ENCODE measurements at places on chromosomes 2 and 18.

GRCh38 chr18:33870059-33870458 lies 292.0 kb downstream of the ASXL3 start:
- no peak for DNase-seq

- no peak for DNase-seq
Measured at GRCh38 chr2:6139142-6139541, 447.0 kb downstream of the SOX11 start.

DNA sequence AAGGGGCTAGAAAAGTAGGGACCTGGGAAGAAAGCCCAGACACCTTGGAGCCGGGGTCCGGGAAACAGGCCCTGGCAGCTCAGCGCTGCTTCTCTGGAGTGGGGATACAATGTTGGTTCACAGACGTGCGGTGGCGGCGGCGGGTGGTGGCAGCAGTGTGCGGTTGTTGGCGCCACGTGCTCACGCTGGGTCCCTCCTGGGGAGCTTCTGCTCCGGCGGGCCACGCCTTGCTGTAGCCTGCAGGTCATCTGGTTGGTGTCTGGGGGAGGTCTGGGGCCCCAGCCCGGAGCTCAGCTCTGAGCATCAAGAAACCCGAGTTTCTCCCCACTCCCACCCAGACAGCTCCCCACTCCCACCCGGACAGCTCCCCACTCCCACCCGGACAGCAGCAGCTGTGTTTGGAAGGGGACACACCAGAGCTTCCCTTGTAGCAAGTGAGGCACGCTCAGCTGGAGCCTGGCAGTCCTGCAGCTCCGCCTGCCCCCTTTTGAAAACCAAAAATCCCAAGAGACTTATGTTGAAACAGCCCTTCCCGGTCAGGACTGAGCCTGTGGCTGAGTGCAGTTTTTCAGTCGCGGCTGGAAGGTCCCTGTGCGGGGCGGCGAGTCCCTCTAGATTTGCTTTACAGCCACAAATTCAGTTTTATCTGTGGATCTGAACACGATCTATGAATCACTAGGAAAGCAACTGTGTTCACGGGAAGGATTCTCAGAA lies 46.9 kb downstream of the NFATC1 start:
- DNase-seq = no peak

GRCh38 chr2:23688486-23689130 lies 238.3 kb downstream of the ATAD2B start:
- DNase-seq = no peak

GRCh38 chr2:11866358-11867335 lies 120.2 kb downstream of the LPIN1 start:
- no peak for DNase-seq

DNA sequence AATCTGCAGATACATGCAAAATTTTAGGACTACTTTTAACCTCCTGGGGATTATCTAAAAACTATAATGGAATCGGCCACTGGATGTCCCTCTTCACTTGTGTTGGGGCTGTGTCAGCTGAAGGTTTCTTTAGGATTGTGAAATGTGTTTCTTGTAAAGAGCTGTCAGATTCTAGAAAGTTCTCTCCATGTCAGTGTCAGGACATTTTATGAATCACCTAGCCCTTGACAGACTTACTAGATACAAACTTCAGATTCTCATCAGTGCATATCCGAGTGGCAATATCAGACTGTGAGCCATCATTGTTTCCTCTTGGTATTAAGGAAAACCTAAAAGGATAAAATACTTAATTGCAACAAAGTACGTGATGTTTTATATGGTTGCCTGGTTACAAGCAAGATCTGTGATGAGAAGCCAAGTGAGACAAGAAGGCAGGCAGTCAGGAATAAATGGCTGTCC lies 107.3 kb downstream of the CPS1 start:
- DNase-seq = no peak

DNA sequence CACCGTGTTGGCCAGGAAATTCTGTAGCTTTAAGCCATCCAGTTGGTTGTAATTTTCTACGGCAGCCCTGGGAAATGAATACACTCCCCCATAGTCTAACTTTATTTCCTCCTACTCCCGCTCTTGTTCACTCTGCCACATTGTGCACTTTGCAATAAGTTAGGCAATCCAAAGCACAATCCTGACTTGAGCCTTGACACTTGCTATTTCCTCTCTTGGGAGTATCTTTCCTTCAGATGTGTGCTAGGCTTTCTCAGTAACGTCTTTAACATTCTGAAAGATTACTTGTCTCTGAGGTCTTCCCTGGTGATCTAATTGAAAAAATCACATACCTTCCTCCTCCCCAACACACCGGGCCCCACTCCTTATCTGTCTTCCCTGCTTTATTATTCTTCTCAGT lies 65.9 kb upstream of the RAB27B start:
- DNase-seq = no peak

DNA sequence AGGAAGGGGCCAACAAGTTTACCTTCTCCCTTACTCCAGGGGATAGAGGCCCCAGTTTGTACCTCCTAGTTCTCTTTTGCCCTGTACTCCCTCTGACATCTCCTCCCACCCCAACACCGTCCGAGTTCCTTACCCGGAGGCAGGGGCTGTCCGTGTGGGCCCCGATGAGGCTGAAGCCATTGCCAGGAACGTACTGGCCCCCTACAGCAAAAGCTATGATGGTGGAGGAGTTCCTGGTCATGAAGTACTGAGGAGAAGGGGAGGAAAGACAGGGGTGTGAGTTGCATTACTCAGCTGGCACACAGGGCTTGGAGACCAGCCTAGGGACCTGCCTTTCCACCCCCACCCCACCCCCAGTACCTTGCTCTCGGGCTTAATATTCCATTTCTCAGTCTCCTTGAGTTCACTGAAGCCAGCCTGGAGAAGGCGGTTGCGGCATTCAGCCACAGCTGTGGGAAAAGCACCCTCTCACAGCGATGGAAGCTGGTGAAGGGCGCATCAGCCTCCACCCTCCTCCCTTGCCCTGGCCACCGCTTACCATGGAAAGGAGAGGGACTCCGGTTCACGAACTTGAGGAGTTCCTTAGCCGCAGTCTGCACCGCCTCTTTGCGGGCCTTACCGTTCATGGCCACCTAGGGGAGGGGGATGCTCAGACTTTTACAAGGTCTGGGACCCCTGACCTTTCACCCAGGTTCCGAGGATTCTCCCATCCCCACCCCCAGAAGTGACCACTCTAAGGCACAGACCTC lies 1.0 kb downstream of the DNPEP start:
- no peak for DNase-seq

DNA sequence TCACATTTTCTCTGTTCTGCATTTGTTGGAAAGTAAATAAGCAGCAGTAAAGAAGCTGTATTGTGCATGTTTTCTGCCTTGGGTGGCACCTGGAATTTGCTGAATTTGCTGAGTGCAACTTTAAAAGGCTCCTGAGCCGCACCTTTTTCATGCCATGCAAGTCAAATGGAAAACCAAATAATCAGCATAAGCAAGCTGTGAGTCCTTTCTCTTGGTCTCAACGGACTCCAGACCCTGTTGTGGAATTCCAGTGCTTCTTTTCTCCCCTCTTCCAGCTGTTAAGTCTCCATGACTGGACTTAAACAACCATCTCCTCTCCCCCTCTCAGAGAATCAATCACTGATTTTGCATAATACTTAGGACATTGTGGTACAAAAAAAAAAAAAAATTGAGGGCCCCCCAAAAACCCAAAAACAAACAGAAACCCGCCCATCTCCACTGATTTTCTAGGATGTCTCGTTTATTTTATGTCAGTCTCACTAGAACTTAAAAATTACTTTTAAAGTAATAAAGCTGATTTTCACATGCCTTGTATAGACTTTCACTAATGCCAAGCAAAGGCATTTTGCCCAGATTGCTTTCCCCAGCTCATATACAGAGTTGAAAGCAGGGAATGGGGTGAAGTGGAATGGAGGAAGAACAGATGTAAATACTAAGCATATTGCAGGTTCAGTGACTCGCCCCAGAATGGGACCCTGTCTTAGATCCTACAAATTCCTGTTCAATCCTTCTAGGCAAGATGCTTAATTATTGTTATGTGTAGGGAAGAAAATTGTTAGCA lies 5.1 kb upstream of the CETN1 start:
- DNase-seq = no peak

GRCh38 chr2:85132397-85132796 lies 795 bp upstream of the TCF7L1 start:
- DNase-seq = no peak

- no peak for DNase-seq
Measured at GRCh38 chr2:44083054-44083453, 85.6 kb upstream of the PPM1B start.

GRCh38 chr2:45845566-45845965 lies 194.1 kb downstream of the PRKCE start:
- DNase-seq = no peak

DNA sequence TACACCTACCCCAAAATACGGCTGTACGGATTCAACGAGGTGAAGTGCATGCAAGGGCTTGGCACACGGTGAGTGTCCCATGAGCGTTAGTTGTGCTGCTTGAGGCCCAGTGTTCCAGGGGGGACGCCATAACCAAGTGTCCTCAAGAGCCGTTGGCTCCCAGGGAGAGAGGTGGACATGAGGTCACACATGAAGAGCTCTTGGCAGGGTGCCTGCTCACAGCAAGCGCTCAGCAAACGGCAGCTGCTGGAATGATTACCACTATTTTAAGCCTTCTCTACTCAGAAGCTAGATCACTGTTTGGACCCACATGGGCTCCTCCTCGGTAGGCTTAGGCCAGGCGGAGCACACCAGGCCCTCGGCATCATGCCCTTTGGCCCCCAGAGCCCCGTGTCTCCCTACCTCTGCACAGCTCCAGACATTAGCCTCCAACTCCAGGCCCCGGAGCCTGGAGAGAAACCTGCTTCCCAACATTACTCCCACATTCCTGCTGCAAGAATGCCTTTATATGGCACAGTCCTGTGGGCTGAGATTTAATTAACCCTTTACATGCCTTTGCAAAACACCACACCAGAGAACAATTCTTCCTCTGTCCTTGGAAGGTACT lies 68.4 kb upstream of the PPP1CB start:
- DNase-seq = no peak

DNA sequence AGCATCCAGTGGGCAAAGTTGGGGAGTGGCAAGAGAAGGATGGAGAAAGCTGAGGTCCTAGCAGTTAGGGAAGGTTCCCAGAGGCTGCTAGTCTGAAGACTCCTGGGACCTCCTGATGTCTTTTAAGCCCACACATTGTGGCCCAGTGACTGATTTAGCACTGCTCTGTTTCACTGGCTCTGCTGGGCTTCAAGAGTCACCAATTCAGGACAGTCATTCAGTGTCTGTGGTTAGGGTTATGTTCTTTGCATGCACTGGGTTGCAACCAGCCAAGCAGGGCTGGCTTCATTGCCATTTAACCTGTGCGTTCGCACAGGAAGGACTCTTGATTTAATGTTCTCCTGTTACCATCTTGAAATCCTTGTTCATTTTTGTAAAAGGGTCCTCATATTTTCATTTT lies 199.2 kb downstream of the ICOS start:
- DNase-seq = no peak

GRCh38 chr2:179106676-179107428 lies 56.9 kb upstream of the CCDC141 start:
- no peak for DNase-seq

DNA sequence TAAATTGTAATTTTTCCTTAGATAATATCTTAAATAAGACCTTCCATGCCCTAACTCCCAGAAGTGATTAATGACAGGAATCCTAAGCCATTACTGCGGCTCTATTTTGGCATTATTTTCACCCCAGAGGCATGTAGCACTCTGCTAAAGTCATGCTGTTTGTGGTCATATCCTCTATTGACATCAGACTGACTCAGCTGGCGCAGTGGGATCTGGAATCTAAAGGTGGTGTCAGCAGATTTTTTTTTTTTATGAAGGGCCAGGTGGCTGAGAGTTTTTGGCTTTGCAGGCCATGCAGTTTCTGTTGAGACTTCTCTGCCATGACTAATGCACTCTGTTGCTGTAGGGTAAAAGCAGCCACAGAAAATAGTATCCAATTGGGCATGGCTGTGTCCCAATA lies 64.1 kb upstream of the ACVR1C start:
- DNase-seq = no peak

GRCh38 chr18:79493801-79494211 lies 98.1 kb downstream of the NFATC1 start:
- DNase-seq = no peak

DNA sequence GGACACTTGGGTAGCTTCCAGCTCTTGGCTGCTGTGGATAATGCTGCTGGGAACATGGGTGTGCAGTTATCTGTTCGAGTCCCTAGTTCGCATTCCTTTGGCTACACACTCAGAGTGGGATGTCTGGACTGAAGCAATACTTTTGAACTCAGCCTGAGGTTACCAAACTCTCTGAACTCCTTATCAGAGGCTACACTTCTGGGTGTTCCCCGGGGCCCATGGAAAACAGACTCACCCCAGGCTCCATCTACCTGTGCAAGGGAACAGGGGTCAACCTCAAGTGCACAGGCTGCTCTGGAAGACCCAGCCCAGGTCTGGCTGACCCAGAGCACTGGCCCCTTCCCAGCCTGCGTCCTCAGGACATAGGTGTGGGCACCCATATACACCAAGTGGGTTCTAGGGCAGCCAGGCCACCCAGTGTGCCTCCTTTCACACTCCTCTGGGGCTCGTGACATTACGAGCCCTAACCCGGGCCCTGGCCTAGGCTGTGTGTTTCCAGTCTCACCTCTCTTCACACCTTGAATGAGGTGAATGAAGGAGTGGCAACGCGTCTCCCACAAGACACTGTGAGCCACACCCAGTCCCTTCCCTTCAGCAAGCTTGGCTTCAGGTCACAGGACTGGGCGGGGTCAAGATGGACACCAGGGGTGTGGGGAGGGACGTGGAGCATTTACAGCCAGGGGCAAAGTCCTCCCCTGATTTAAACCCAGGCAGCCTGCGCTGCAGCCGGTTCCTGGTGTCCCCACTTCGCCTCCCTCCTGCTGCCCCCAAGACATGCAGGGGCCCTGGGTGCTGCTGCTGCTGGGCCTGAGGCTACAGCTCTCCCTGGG lies at the start of gene ALPI:
TSS of gene ALPI (plus strand) at position 728 of the 830 bp plus-strand sequence. CDS start at position 775, 47 bp downstream.
- DNase-seq = no peak

DNA sequence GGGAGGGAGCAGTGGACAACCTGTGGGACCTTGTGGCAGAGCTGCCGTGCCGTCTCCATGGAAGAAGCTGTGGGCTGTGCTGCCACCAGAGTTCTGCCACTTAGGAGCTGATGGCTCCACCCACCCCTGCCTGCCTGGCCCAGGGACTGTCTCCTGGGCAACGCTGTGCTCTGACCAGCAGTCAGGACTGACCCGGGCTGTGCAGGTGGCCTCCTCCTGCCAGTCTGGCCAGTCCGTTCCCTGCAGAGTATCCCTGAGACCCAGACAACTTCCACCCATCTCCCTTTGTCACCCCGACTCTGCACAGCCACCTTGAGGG lies 12.8 kb downstream of the ASIC4 start:
- no peak for DNase-seq

- DNase-seq = no peak
Measured at GRCh38 chr2:66805968-66806367, 371.0 kb downstream of the MEIS1 start.

DNA sequence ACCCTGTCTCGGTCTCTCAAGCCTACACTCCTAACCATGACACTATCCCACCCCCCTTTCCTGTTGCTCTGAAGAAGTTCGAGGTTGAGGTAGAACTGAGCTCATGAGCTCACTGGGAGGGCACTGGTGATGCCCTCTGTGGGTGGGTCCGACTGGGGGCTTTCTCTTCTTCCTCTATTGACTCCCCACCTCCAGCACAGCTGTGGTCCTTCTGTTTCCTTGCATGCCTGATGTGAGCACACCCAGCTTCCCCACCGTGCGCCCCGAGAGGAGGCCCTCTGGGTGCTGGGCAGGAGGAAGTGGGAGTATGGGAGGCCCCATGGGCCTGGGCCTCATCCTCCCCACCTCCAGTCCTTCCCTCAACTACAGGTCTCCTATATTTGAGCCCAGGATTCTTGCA lies 20.9 kb downstream of the SPEG start:
- DNase-seq = no peak

GRCh38 chr2:68646303-68646702 lies 2.9 kb downstream of the PROKR1 start:
- DNase-seq = no peak

GRCh38 chr2:202169832-202170424 lies 68.5 kb downstream of the SUMO1 start:
- DNase-seq = no peak
